ENCODE measurements at places on chromosomes 5 and 9.

DNA sequence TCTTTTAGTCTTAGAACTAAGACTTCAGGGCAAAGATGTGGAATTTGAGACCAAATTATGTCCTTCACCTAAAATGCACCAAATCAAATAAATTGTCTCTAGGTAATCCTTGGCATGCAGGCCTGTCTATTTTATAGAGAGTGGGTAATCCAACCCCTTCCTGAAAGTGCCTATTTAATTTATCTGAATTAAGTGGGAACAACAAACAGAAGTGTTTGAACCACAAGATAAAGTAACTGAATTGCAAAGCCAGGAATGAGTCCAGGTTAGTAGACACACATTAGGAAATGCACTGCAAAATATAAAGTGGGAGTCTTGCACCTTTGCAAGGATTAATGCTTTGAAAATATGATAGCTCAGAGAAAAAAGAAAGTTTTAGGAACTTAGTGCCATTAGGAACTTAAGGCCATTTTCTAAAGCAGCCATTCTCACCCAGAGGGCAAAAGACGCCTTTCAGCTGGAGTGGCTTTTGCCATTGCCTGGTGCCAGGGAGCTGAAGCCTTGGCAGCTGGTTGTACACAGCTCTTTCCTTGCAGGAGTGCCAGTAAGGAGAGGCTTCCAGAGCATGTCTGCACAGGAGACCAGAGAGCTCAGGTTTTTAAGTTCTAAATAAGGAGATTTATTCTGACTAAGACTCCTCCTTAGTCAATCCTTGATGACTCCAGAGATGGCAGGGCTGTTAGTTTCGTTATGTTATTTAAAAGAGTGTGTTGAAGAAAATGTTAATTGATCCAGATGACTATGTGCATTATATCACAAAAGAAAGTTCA, 151.7 kb upstream of the ELL2 start:
- DNase-seq, result no peak

DNA sequence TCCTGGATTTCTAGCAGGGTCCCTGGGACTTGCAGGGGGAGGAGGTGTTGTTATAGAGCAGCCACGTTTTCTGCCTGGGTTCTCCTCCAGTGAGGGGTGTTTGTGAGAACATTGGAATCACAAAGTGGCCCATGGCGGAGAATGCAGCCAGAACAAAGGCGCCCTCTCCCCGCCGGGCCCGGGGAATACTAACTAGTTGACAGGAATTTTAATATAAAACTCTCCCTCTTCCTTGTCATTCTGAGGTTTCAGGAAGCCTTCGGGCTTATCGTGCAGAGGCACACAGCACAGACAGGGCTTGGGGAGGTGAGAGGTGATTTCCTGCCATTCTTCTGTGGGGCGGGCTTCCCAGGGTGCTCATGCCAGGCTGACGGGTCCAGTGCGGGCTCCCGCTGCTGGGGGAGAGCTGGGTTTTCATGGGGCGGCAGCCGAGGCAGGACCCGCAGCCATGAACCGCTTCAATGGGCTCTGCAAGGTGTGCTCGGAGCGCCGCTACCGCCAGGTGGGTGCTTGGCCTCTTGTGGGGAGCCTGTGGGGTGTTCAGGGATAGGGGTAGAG, 37.7 kb downstream of the RGS3 start:
- DNase-seq, result no peak

- DNase-seq, result no peak
Measured at GRCh38 chr9:136941231-136942111, 3.1 kb downstream of the FBXW5 start.

DNA sequence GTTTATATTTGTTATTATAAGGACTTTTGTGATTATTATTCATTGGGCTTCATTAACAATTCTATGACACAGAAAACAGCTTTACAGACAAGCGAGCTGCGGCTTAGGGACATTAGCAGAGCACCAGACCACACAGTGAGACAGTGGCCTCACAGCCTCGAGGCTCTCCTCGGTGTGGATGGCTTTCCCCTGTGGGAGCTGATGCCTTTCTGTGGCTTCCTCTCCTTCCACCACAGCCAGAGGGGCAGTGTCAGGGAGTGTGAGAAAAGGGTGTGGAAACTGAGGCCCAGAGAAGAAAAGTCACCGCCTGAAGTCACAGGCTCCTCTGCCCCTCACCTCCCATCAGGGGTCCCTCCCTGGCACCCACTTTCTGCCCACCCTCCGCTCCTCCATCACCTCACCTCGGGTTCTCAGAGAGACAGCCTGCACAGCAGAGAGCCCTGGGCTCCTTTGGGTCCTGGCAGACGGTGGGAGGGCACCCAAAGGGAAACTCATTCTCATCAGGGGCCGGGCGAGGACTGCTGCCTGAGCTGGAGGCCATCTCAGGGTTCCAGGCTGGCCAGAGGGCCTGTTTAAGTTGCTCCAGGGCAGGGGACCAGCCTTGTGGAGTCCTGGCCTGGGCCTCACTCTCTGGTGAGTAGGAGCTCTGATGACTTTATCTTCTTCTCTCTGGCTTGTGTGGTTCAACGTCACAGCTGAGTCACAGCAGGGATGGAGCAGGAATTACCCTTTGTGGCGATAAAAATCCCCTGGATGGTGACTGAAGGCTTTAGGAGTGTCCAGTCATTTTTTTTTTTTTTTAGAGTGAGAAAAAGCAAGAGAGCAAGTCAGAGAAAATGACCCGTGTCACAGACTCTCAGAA, 830 bp downstream of the TRAF1 start:
- DNase-seq, result peak; percentile 81

GRCh38 chr5:153937661-153938060, 101.0 kb downstream of the FAM114A2 start:
- DNase-seq, result no peak
